Ascending aorta (tissue), 2 donors: ENCODE measurements at places on chromosomes 4 and X.

DNA sequence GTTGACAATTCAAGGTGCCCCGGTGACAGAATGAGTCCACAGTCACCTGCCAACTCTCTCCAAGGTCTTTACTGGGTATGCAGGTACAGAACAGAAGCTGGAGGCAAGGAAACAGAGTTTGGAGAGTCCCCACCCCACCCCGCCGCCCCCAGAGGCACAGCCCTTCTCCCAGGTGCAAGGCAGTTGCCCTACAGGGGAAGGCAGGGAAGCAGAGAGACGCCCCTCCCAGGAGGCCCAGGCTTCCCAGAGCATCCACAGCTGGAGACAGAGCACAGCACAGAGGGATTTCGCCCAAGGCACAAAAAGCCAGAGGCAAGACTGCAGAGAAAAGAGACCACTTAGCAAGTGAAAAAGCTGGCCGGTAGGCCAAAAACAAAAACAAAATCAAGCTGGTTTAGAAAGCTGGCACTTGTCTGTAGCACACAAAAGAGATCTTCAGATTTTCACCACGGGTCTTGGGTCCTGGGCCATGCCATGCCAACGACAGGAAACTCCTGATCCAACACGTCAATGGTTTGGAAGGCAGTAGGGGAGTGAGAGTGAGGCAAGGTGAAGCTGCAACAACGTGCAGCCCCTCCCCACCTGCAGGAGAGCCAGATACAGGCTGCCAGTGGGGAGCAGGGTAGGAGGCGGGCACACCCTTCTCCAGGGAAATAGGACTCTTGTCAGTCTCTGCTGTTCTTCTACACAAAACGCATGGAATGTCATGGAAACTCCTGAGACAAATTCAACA, 113.3 kb downstream of the AFAP1 start:
- H3K4me3 ChIP-seq: no peak overlapping the region
- peaks cover 8% of the 10 kb centered on the region for H3K36me3 ChIP-seq
- DNase-seq: no peak
- H3K27ac ChIP-seq: no peak overlapping the region

- no peak overlapping the region for H3K27ac ChIP-seq
- no peaks in the 10 kb centered on the region for H3K27me3 ChIP-seq
- no peak for DNase-seq
- H3K4me3 ChIP-seq: no peak overlapping the region
- H3K4me1 ChIP-seq: no peaks in the 10 kb centered on the region
These were observed 48.8 kb upstream of the MTMR1 start for GRCh38 chrX:150644422-150644821.

DNA sequence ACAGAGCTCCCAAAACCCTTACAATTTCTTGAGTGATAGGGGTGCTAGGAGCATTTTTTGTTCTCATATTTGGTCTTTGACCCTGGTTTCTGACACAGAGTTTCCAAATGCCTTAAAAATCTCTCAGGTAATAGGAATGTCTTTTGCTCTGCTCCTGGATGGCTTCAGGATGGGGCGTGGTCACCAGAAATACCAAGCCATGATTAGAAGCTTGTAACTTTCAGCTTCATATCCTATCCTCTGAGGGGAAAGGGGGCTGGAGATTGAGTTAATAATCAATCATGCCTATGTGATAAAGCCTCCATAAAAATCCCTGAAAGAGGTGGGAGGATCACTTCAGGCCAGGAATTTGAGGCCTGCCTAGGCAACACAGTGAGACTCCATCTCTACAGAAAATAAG, 34.6 kb upstream of the IL9R start:
- H3K27ac ChIP-seq: no peak overlapping the region
- H3K36me3 ChIP-seq: no peaks in the 10 kb centered on the region
- no peaks in the 10 kb centered on the region for H3K4me1 ChIP-seq
- no peak overlapping the region for H3K4me3 ChIP-seq

DNA sequence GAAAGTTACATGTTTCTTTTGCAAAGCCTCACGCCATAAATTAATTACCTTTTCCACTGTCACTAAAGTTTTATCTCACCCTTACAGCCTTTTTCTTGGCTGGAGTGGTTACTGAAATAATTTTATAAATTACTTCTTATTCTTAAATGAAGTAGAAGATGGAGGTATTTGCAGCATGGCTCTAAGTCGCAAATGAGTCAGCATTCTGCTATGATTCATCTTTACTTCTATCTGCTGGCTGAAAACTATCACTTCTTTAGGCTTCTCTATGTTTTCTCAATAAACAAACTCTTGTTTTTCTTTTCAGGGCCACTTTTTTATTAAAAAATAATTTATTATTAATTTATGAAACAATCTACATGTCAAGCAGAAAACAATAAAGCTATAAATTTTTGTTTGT, 210.2 kb upstream of the GYPA start:
- no peaks in the 10 kb centered on the region for H3K27me3 ChIP-seq
- H3K4me1 ChIP-seq: no peaks in the 10 kb centered on the region
- DNase-seq: no peak
- H3K36me3 ChIP-seq: no peaks in the 10 kb centered on the region
- H3K27ac ChIP-seq: no peak overlapping the region
- H3K4me3 ChIP-seq: no peak overlapping the region

- H3K4me1 ChIP-seq: no peaks in the 10 kb centered on the region
- H3K4me3 ChIP-seq: no peak overlapping the region
- H3K36me3 ChIP-seq: no peaks in the 10 kb centered on the region
- no peak for DNase-seq
- H3K27ac ChIP-seq: no peak overlapping the region
These were observed 41.0 kb downstream of the MTNR1A start for GRCh38 chr4:186514271-186514950.

DNA sequence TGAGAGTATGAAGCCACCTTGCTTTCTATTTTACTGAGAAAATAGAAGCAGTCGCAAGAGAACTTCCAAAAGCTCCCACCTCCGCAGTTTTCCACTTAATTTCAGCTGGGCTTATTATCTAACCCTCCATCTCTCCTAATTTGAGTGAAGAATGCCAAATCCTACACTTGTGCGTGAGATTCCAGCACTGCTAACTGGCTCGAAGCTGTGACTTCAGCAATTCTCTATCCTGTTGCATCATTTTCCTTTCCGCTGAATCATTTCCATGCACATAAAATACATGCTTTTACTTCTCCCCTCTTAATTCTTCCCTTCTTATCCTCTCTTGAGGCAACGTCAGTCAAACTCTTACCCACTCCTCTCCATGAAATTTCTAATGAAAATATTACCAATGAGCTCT, 189.5 kb downstream of the GASK1B start:
- H3K4me1 ChIP-seq: no peaks in the 10 kb centered on the region
- no peaks in the 10 kb centered on the region for H3K36me3 ChIP-seq
- H3K27ac ChIP-seq: no peak overlapping the region
- DNase-seq: no peak

GRCh38 chrX:31258166-31258565, 186.3 kb upstream of the FTHL17 start:
- no peaks in the 10 kb centered on the region for H3K4me1 ChIP-seq
- no peak for DNase-seq
- no peaks in the 10 kb centered on the region for H3K36me3 ChIP-seq
- H3K27ac ChIP-seq: no peak overlapping the region
- H3K4me3 ChIP-seq: no peak overlapping the region

GRCh38 chr4:57074744-57075143, 35.4 kb downstream of the IGFBP7 start:
- peaks cover 21% of the 10 kb centered on the region for H3K4me1 ChIP-seq
- no peak for DNase-seq
- no peak overlapping the region for H3K4me3 ChIP-seq
- peaks cover 13% of the 10 kb centered on the region for H3K36me3 ChIP-seq

- H3K27me3 ChIP-seq: no peaks in the 10 kb centered on the region
- no peaks in the 10 kb centered on the region for H3K36me3 ChIP-seq
These were observed 154.9 kb upstream of the GYPA start for GRCh38 chr4:144295286-144295995.

DNA sequence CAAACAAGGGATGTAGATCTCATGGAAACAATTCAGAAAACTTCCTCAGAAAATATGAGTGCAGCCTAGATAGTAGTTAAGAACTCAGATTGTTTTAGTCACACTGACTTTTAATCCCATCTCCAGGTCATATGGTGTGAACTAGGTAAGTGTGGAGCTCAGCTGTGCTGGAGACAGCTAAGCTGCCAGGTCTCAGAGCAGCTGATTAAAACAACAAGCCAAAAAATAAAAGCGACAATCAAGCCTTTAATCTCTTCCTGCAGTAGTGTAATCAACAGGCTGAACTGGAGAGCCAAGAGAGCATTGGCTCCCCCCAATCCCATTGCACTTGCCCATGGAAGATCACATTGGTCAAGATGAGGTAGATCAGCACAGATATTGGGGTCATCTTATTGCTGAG, 98.3 kb upstream of the ATOH1 start:
- no peaks in the 10 kb centered on the region for H3K4me1 ChIP-seq
- no peak overlapping the region for H3K4me3 ChIP-seq
- no peak overlapping the region for H3K27ac ChIP-seq
- no peaks in the 10 kb centered on the region for H3K36me3 ChIP-seq
- DNase-seq: no peak

- no peaks in the 10 kb centered on the region for H3K27me3 ChIP-seq
- DNase-seq: no peak
These were observed 58.7 kb downstream of the CYTL1 start for GRCh38 chr4:4960574-4960973.

- H3K36me3 ChIP-seq: no peaks in the 10 kb centered on the region
- no peak for DNase-seq
- H3K27me3 ChIP-seq: no peaks in the 10 kb centered on the region
- no peaks in the 10 kb centered on the region for H3K4me1 ChIP-seq
These were observed 965.1 kb upstream of the HS3ST1 start for GRCh38 chr4:12393631-12394262.

GRCh38 chr4:93827272-93827947, 1.1 kb upstream of the ATOH1 start:
- no peak overlapping the region for H3K27ac ChIP-seq
- no peaks in the 10 kb centered on the region for H3K4me1 ChIP-seq
- DNase-seq: no peak
- H3K27me3 ChIP-seq: peaks cover 26% of the 10 kb centered on the region

GRCh38 chrX:10352536-10352935, 195.8 kb downstream of the CLCN4 start:
- no peaks in the 10 kb centered on the region for H3K27me3 ChIP-seq
- no peaks in the 10 kb centered on the region for H3K4me1 ChIP-seq
- H3K36me3 ChIP-seq: no peaks in the 10 kb centered on the region
- DNase-seq: no peak
- no peak overlapping the region for H3K27ac ChIP-seq
- no peak overlapping the region for H3K4me3 ChIP-seq

DNA sequence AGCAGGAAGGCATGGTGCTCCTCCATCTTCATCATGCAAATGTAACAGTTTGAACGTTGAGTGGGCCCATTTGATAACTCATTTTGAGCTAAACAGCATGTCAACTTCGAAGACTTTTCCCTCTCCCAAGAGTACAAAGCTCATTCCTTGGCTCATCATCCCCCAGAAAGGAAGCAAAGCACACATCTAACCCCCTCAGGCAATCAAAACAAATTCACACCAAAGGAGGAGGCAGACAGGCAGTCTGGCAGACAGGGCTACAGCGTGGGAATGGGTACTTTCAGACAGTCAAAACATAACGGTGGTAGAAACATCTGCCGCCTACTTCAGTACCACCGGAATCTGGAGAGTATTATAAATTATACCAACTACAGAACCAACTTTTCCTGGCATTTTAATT, 81.7 kb downstream of the PCDH19 start:
- no peaks in the 10 kb centered on the region for H3K4me1 ChIP-seq
- no peak overlapping the region for H3K27ac ChIP-seq

DNA sequence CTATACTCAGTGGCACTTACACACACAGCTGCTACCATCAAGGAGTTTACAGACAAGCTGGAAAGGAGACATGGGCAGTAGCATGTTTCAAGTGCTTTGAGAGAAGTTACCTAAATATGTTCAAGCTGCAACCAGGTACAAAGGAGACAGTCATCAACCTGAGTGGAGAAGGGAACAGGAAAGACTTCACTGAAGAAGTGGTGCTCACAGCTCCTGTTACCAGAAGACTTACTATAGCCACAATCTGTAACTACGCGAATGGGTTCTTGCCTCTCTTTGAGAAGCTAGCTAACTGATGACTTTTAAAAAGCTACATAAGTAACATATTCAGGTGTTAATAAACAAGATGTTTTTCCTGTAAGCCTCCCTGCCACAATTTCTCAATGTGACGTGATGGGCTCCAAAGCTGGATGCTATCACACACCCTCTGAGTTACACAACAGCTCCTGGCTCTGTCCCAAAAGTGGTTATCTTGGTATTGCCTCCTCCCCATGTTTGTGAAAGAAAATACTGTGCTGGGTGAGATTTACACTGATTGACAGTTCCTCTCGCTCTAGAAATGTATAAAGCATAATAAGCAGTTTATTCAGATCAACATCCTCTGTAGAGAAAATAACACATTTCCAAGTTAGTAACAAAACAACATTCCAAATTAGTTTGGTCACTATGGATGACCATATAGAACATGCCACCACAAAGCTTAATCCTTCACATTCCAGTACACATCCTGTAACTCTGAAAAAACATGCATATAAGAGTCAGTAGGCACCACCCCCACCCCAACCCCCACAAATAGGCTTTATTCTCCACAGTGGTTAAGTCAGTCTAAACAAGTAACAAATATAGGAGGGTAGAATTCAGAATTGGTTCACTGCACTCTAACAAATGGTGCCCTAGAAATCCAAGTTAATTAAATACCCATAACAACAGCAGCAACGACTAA, 81.8 kb downstream of the FRYL start:
- no peaks in the 10 kb centered on the region for H3K36me3 ChIP-seq
- no peak overlapping the region for H3K27ac ChIP-seq
- no peak overlapping the region for H3K4me3 ChIP-seq
- no peaks in the 10 kb centered on the region for H3K4me1 ChIP-seq
- no peaks in the 10 kb centered on the region for H3K27me3 ChIP-seq
- DNase-seq: no peak

- H3K27ac ChIP-seq: no peak overlapping the region
- DNase-seq: no peak
These were observed 201.5 kb downstream of the TBX22 start for GRCh38 chrX:80216086-80216485.

- peaks cover 3% of the 10 kb centered on the region for H3K4me1 ChIP-seq
- no peaks in the 10 kb centered on the region for H3K36me3 ChIP-seq
- H3K27ac ChIP-seq: no peak overlapping the region
- DNase-seq: no peak
- H3K27me3 ChIP-seq: no peaks in the 10 kb centered on the region
These were observed 18.4 kb downstream of the SMS start for GRCh38 chrX:21958916-21959315.

GRCh38 chr4:72319601-72320021, 249.4 kb downstream of the ADAMTS3 start:
- H3K4me1 ChIP-seq: no peaks in the 10 kb centered on the region
- H3K27ac ChIP-seq: no peak overlapping the region
- DNase-seq: no peak
- H3K27me3 ChIP-seq: no peaks in the 10 kb centered on the region

- DNase-seq: no peak
- no peaks in the 10 kb centered on the region for H3K36me3 ChIP-seq
These were observed 394.4 kb upstream of the ADGRL3 start for GRCh38 chr4:60805500-60806313.

DNA sequence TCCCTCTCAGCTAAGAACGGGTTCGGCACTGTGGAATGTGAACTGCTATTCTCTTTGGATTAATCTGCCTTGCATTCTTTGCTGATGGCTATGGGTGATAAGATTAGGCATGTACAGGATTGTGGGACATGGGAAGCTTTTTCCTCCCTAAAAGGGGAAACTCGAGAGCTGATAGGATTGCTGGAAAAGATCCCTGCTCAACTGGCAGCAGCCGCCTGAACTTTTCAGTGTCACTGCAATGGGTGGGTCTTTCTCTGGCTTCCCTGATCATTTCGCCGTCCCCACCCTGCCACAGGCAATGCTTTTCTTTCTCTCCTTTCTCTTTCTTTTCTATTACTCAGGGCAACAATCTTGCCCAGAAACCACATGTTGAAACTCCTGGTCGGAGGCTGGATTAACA, 20.5 kb downstream of the PAGE2 start:
- peak overlapping the region; percentile 61 for H3K27ac ChIP-seq
- H3K4me3 ChIP-seq: no peak overlapping the region
- no peaks in the 10 kb centered on the region for H3K4me1 ChIP-seq
- H3K36me3 ChIP-seq: no peaks in the 10 kb centered on the region
- no peaks in the 10 kb centered on the region for H3K27me3 ChIP-seq
